ENCODE measurements at places on chromosomes 7 and 10. TPM values are rescaled to one million over a fixed set of nuclear protein-coding genes. Genes with fewer than 3 reads are reported as not detected.
A peak's percentile ranks its signal among the peaks of the same experiment; 100 is the strongest.

GRCh38 chr7:135913404-135913803 is 63.8 kb downstream of the MTPN start:
- DNase-seq = no peak

DNA sequence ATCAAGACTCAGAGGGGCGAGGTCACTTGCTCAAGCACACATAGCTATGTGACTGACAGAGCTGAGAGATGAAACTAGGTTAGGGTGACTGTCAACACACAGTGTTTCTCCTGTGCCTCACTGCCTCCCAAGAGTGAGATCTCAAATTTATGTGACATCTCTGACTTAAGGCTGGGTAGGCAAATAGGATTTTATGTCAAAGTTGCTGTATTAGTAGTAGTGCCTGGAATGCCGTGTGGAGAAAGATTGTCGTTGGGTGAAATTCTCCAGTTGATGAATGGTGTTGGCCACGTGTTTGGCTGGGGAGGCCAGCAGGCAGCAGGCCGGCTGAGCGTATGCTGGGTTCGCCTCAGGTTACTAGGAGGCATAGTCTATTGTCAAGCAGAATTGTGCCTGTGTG is 148.3 kb upstream of the BMPER start:
- no peak for DNase-seq

- DNase-seq = no peak
Observed at GRCh38 chr10:4212111-4212630, 427.2 kb upstream of the KLF6 start.

GRCh38 chr10:95266674-95267095 is 24.1 kb downstream of the PDLIM1 start:
- DNase-seq = peak; percentile 56

GRCh38 chr10:44060221-44060620 is 324.7 kb downstream of the CXCL12 start:
- DNase-seq = no peak

- no peak for DNase-seq
Observed at GRCh38 chr7:158868764-158869410, 12.5 kb downstream of the DYNC2I1 start.

DNA sequence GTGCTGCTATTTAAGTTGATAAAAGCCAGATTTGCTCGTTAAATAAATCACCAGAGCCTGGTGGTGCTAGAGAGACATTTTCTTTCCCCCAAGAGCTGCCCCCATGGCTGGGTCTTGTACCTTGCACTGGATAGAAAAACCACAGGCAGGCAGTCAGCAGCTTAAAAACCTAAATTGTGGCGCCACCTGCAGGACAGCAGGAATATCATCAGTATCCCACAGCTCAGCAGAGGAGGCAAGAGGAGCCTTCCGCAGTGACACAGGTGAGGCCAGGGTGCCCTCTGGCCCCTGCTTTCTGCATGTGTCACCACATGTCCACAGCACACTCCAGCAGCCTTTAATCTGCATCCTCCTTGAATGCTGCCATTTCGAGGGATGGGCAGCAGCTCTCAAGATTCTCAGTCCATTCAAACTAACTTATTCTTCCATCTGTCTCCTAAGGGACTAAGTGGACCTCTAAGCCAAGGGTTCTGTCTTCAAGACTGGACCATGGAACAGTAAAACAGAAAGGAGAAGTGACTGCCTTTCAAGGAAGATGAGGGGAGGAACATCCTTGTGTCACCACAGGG is 4.5 kb upstream of the PLXNA4 start:
- peak; percentile 51 for DNase-seq

GRCh38 chr10:52121688-52122087 is 192.4 kb upstream of the DKK1 start:
- no peak for DNase-seq

GRCh38 chr7:91636129-91636724 is 244.3 kb downstream of the MTERF1 start:
- no peak for DNase-seq

EMX2 gene
- 0.52 TPM for polyA plus RNA-seq

CCL24 gene
- polyA plus RNA-seq = 0.54 TPM

CPA4 gene
- polyA plus RNA-seq = 0.54 TPM

ZNF32 gene
- 52.6 TPM for polyA plus RNA-seq

Data from left lung (tissue), 14 donors.